ENCODE measurements at places on chromosomes 11 and 22.
A peak's percentile ranks its signal among the peaks of the same experiment; 100 is the strongest.

GRCh38 chr11:132312701-132313111 lies 942.3 kb downstream of the NTM start:
- DNase-seq = no peak

- DNase-seq = no peak
Measured at GRCh38 chr22:38327396-38327795, 10.2 kb upstream of the CSNK1E start.

- no peak for DNase-seq
Measured at GRCh38 chr11:46947399-46948077, 11.0 kb downstream of the CSTPP1 start.

DNA sequence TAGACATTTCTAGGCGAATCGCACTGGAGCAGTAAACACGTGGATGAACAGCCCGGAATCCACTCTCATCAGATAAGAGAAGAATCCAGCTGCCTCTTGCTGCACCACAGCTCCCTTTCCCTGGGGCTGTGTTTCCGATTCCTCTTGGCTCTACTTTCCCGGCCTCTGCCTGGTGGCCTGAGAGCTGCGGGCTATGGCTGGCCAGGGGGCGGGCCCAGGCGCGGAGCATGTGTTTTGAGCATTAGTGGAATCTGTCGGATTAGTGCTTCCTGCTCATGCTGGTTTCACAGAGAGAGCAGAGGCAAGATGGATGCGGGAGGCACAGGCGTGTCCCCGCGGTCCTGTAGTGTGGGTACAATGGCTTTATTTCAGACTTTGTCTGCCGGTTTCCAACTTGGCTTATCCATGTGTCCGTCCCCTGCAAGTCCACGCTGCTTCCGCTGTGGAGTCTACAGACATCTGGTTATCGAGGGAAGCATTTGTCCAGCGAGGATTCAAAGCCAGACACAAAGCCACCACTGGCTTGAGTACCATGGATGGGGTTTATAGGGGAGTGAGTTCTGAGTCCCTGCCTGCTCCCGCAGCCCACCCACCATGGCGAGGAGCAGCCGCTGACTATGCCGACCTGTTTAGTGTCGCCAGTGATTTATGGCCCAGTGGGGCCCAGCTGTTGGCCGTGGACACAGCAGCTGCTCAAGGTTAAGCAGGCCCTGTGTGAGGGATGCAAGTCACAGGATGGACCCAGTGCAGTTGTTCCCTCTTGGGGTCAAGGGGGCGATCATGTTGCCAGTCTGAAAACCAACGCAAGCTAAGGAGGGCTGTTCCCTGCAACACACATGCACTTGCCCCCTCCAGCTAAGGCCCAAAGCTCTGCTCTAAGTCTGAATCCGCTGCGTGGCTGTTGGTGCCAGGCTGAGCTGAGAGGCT lies 43.3 kb upstream of the EP300 start:
- peak; percentile 71 for DNase-seq

All from skin of body (tissue), 3 donors.